Stimulated activated CD4-positive, alpha-beta T cell treated with anti-CD3 and anti-CD28 coated beads, Interleukin-15, amount 100 ng/mL, for 24 hours (primary cell): ENCODE measurements at places on chromosomes 5 and 9.

DNA sequence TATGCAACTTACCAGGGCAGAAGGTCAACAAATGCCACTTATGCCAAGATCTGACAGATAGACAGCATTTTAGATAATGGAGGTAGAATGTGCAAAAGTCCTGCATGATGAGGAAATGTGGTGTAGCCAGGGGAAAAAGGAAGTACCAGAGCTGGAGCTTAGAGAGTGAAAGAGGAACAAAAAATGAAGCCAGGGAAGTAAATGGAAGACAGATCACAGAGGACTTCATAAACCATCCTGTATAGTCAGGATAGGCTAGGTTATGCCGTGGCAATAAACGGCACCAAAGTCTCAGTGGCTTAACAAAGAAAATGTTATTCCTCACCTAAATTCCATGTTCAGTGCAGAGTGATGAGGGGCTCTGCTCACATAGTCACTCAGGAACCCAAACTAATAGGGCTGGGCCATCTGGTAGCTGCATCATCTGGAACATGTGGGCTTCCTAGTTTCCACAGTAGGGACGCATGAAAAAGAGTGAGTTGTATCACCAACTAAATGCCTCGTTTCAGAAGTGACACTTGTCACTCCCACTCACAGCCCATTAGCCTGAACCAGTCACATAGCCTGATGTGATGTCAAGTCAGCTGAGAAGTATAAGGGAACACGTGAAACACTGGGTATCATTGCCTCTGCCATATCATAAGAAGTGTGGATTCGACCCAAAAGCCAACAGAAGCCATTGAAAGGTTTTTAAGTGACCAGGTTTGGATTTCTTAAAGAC lies 70.3 kb downstream of the SH3RF2 start:
- no peak for DNase-seq

GRCh38 chr9:18623221-18624079 lies 149.5 kb downstream of the ADAMTSL1 start:
- no peak for DNase-seq

DNA sequence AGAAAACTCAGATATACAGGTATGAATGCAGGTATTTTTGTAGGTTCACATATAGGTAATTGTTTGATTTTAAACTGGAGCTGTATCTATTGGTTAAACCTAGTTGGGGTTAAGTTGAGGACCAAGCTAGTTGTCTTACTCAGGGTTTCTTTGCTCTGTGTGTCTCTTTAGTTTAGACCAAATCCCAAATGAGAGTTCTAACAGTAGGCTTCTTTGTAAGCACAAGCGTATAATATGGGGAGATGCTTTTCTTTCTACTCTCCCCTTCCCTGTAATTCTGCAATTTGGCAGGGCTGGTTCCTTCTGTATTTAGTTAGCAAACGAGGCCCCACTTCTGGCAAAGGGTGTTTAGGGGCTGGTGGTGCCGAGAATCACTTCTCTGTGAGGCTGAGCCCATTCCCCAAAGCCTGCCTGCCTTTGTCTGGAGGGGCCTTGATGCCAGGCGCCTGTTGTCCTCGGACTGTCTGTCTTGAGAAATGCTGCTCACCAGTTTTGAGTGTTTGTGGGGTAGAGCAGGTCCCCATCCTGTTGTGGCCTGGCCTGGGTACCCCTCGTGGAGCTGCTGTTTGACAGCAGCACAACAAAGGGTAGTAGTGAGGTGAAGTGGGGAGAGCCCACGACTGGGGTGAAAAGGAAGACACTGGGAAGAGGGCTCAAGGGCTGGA lies 259.3 kb downstream of the FANCC start:
- no peak for DNase-seq

- DNase-seq: no peak
These were observed 26.8 kb upstream of the DUSP1 start for GRCh38 chr5:172797771-172798191.

DNA sequence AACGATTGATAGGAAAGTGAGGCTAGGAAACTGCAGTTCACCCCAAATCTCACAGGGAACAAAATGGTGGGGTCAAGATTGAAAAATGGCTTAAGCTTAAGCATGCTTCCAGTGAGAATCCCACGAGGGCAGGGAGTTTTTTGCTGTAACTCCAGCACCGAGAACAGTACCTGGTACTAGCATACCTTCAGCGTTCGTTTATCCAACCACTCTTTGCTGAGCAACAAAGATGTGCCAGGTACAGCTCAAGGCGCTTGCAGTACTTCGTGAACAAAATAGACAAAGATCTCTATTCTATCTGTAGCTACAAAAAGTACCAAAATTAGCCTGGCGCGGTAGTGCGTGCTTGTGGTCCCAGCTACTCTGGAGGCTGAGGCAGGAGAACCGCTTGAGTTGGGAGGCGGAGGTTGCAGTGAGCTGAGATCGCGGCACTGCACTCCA lies 778 bp upstream of the PPP6C start:
- peak; percentile 39 for DNase-seq

DNA sequence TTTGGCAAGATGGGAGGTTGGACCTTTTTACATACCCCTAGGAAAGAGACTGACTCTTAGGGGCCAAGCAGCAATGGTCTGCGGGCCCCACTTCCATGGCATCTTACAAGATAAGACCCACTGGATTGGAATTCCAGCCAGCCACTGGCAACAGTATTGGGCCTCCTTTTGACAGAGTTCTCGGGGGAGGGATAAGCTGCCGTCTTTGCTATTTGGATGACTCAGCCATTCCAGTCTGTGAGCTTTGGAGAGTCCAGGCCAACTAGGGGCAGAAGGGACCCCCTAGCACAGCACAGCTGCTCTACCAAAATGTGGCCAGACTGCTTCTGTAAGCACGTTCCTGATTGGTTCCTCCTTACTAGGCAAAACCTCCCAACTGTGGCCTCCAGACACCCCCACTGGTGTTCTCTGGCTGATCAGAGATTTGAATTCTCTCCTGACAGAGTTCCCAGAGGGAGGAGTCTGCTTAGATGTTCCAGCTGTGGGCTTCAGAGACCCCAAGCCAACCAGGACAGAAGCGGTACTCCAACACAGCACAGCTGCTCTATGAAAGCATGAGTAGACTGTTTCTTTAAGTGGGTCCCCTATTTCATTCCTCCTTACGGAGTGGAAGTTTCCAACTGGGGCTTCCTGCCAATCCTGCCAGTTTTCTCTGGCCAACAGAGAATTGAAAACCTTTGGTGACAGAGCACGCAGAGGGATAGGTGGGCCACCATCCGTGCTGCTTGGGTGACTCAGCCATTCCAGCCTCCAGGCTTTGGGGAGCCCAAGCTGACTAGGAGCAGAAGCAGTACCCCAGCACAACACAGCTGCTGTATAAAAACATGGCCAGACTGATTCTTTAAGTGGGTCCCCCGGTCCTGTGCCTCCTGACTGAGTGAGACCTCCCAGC lies 672.1 kb upstream of the RIOK2 start:
- DNase-seq: no peak

GRCh38 chr5:104265531-104266140 lies 703.0 kb upstream of the NUDT12 start:
- DNase-seq: no peak

DNA sequence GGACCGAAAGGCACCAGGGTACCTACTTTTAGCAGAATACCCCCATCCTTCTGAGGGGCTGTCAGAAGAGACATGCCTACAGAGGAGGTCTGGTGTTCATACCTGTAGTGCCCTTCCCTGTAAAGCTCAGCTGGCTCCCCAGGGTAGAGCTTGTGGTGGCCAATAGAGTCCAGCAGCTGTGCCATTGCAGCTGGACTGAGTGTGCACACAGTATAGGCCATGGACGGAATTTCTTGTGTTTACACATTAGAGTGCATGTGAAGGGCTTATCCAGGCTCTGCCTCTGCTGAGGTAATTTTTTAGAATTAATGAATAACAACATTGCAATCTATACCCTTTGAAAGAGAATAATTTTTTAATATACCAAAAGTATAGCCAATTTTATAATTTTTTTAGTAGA lies 191.0 kb downstream of the ZSWIM6 start:
- DNase-seq: no peak

- DNase-seq: no peak
These were observed 55.9 kb upstream of the UNC5A start for GRCh38 chr5:176754376-176754973.

- DNase-seq: peak; percentile 48
These were observed 3.3 kb upstream of the CDC20B start for GRCh38 chr5:55176176-55176818.

DNA sequence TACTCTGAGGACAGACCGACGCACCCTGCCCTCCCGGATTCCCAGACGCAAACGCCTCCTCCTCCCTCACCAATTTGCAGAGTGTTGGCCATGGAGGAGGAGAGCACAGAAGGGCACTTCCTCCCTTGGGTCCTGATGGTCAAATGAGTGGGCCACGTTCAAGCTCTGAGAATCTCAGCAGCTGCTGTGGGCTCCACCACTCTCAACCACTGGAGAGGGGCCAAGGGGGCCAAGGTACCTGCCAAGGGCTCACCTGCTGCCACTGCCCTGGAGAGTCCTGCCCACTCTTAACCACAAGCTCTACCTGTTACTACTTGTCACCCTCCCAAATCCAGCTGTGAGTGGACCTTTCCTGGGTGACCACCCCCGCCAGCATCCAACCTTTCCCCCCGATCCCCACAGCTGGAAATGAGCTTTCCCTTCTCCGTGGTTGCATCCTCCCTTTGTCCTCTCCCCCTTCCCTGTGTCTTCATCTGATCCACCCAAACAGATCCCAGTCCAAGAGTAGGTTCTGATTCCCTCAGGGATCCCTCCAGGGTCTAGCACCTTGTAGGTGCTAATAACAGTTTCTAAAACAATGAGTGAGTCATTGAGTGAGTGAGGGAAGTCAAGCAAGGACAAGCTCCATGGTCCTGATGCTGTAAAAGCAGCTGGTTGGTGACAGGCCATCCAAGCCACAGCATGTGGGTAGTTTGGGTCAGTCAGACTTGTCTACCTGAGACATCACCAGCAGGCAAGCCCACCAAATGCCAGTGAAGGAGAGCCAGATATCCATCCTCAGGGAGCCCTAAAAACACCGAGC lies 69.7 kb downstream of the FAM114A2 start:
- no peak for DNase-seq

DNA sequence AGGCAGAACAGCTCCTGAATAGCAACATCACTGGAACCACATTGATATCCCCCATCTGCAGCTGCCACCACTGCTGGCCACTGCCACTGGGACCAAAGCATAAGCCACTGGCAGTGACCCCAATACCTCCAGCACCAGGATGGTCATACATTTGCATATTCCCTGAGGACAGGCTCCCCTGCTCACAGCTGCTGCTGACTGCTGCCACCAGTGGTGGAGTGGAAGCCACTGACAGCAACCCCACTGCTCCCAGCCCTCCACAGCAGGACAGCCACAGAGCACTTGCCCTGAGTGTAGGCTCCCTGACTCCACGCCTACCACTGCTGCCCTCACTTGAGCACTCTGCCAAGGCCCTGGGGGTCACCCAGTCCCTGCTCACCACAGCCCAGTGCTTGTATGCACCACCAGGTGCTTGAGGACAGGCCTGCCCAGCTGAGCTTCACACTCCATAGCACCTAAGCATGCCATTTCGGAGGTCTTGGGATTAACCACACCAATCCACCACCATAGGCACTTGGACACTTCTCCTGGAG lies 327.4 kb upstream of the RPS23 start:
- no peak for DNase-seq

- DNase-seq: no peak
These were observed 22.3 kb downstream of the C1QTNF2 start for GRCh38 chr5:160348080-160348479.

DNA sequence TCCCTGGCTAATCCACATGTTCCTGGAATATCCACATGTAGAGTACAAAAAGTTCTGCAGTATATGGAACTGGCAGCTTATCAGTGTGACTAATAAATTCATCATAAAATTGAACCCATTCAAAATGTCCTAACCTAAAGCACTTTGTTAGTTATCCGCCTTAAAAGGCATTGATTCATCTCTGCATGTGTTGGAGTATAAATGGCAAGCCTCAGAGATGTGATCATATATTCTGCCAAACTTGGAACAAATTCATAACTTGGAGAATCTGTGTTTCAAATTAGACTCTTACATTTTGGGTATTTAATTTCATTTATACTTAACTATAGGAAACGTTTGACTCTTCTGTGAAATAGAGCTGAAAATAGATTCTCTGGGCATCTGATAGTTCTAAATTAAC lies 25.2 kb upstream of the NREP start:
- DNase-seq: no peak

- no peak for DNase-seq
These were observed 36.0 kb upstream of the SVEP1 start for GRCh38 chr9:110615498-110615897.

GRCh38 chr9:130914417-130915095 lies 17.9 kb upstream of the QRFP start:
- DNase-seq: no peak

GRCh38 chr5:74166064-74166463 lies 474.5 kb downstream of the ENC1 start:
- DNase-seq: no peak

- DNase-seq: no peak
These were observed 284.1 kb downstream of the NFIB start for GRCh38 chr9:14029806-14030374.

DNA sequence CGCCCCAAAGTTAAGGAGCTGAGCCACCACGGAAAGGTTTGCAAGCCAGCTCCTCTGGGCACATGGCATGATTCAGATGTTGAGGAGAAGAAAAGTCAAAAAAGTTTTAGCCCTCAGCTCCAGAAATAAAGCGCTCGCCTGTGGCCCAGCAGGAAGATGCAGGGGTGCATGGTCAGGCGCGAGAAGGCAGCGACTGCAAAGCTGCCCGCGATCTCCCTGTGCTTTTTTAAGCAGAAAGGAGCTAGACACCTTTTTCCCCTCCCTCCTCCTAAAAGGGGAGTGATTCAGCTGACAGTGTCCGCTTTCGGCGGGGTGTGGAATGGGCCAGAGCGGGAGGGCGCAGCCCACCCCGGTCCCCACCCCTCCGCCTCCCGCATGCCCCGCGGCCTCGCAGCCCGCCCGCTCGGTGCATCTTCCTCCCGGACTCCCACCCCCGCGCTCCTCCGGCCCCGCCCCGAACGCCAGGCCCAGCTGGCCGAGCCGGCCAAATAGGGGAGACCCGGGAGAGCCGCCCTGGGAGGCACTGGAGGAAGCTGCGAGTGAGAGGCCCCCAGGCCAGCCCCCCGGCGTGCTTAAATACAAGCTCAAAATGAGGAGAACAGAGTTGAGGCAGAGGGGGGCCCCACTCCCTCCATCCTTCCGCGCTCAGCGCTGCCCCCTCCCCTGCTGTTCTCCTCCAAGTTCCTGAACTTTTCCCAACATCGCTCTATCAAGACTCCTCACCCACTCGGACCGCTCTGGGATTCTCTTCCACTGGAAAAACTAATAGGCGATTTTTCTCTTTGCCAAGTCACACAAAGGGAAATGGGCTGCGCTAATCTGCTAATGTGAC lies at the start of gene ADAMTS12:
ADAMTS12 (minus strand) TSS at position 203 of the 832 bp plus-strand sequence; CDS start at position 69, 134 bp downstream.
- no peak for DNase-seq

GRCh38 chr5:103867857-103868598 lies 305.4 kb upstream of the NUDT12 start:
- DNase-seq: no peak

- no peak for DNase-seq
These were observed 23.8 kb upstream of the LRRC14B start for GRCh38 chr5:167511-167910.
